Neural progenitor cell (in vitro differentiated cells): ENCODE measurements at places on chromosomes 11 and 22.

DNA sequence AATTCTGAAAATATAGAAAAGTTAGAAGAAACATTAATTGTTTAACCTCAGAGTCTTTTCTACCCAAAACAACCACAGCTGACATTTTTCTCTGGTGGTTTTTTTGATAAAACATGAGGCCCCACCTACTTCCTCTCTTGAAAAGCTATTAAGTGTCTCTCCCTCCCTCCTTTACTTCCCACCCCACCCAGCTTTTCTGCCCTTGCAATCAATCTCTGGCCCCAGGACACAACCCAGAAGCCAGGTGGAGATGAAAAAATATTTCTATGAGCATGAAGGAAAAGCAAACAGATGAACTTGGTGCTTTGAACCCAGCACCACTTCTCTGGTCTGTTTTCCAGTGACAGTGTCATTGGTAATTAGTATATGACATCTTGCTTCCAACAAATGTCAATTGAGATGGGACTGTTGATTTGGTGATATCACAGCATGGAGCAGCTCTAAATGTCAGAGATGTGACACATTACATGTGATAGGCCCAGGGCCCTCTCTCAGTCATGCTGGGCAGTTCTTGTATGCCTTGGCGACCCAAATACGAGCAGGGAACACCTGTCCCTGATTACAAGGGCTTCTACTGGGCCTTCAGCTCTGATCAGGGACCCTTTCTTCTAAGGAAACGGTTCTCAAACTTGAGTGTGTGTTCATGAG, 23.9 kb upstream of the TMPRSS13 start:
- no peaks in the 10 kb centered on the region for H3K4me1 ChIP-seq
- no peak overlapping the region for H3K27ac ChIP-seq
- H3K27me3 ChIP-seq: no peaks in the 10 kb centered on the region
- H3K36me3 ChIP-seq: no peaks in the 10 kb centered on the region
- H3K4me3 ChIP-seq: no peak overlapping the region
- DNase-seq: no peak

- DNase-seq: no peak
- no peaks in the 10 kb centered on the region for H3K27me3 ChIP-seq
- no peak overlapping the region for H3K4me3 ChIP-seq
Observed at GRCh38 chr22:37664249-37665101, 6.0 kb downstream of the PDXP start.

DNA sequence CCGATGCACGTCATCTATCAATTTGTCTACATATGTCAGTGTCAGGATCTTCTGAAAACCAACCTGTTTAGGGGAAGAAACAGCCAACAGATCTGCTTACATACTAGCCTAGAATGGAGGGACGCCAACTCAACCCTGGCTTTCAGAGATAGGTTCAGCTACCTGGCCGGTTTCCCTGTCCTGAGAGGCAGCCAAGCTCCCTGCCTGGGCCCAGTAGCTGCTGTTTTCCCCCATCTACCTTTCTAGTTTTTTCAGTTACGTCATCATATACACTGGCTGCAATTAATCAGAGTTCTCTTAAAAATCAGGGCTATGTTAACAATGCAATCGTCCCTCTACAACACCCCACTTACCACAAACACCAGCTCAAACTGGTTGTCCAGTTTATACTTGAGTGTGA, 1.0 kb downstream of the SRPRA start:
- peaks cover 9% of the 10 kb centered on the region for H3K36me3 ChIP-seq
- H3K4me1 ChIP-seq: peaks cover 11% of the 10 kb centered on the region
- no peak overlapping the region for H3K27ac ChIP-seq
- H3K27me3 ChIP-seq: no peaks in the 10 kb centered on the region
- H3K4me3 ChIP-seq: peak overlapping the region; percentile 95

- H3K27me3 ChIP-seq: no peaks in the 10 kb centered on the region
- no peak for DNase-seq
- no peaks in the 10 kb centered on the region for H3K36me3 ChIP-seq
- H3K27ac ChIP-seq: no peak overlapping the region
- no peaks in the 10 kb centered on the region for H3K4me1 ChIP-seq
Observed at GRCh38 chr11:110573411-110573810, 138.8 kb downstream of the ARHGAP20 start.

GRCh38 chr11:113705871-113706655, at the start of gene TMPRSS5:
Gene TMPRSS5, minus strand, starts transcription at chr11:113706308. Its CDS starts 84 bp downstream, at chr11:113706224.
- H3K27ac ChIP-seq: no peak within 1 kb of the TSS
- H3K4me3 ChIP-seq: no peak within 1 kb of the TSS

GRCh38 chr11:66852466-66853241, 4.2 kb upstream of the LRFN4 start:
- H3K27me3 ChIP-seq: no peaks in the 10 kb centered on the region
- H3K4me1 ChIP-seq: peaks cover 10% of the 10 kb centered on the region
- no peaks in the 10 kb centered on the region for H3K36me3 ChIP-seq
- no peak overlapping the region for H3K4me3 ChIP-seq
- H3K27ac ChIP-seq: no peak overlapping the region

DNA sequence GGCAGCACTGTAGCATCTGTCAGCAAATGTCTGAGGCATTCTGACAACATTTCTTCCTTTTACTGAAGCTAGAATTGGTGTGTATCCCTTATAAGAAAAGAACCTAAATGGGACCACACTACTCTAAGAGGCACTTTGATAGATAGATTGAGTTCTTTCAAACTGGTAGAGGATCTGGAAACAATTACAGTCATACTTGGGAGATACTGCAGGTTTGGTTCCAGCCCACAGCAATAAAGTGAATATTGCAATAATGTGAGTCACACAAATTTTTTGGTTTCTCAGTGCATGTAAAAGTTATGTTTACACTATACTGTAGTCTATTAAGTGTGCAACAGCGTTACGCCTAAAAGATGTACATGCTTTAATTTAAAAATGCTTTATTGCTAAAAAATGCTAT, 96.9 kb downstream of the SBF2 start:
- no peaks in the 10 kb centered on the region for H3K27me3 ChIP-seq
- no peaks in the 10 kb centered on the region for H3K36me3 ChIP-seq
- DNase-seq: no peak
- H3K27ac ChIP-seq: no peak overlapping the region
- H3K4me1 ChIP-seq: no peaks in the 10 kb centered on the region
